ENCODE measurements at places on chromosomes 3 and 15. TPM values are rescaled to one million over a fixed set of nuclear protein-coding genes. Genes with fewer than 3 reads are reported as not detected.

DNA sequence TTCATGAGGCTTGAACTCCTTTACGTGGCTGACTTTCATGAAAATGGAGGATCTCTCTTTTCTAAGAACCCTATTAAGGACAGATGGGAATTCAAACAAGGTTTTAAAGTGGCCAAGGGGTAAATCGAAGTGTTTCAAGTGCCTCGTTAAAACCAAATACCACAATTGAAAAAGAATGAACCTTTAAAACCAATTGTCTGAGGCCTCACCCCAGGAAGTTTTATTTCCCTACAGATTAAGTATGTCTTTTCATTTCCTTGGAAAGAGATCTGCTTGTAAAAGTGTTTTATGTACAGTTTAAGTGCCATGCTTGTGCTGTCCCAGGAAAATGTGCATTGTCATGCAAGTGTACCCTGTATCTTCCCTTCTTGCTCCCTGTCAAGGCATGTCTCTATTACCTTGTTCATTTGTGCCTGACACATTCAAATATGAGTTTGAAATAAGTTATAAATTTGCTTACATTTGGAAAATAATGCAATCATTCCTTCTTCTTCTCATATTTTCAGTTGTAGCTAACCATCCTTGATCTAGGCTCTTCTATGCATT lies 138.7 kb downstream of the ZPLD1 start:
- no peaks in the 10 kb centered on the region for H3K4me1 ChIP-seq
- no peak overlapping the region for H3K27ac ChIP-seq
- no peak overlapping the region for H3K4me3 ChIP-seq
- H3K27me3 ChIP-seq: peaks cover 1% of the 10 kb centered on the region
- no peaks in the 10 kb centered on the region for H3K36me3 ChIP-seq
- no peak for DNase-seq

- no peak overlapping the region for H3K27ac ChIP-seq
- DNase-seq: no peak
- no peaks in the 10 kb centered on the region for H3K36me3 ChIP-seq
- H3K27me3 ChIP-seq: no peaks in the 10 kb centered on the region
Measured at GRCh38 chr15:47516972-47517371, 200.3 kb upstream of the SEMA6D start.

CLSTN2 gene
- total RNA-seq: not detected

ATP13A5 gene
- total RNA-seq: not detected

GRCh38 chr3:139353920-139354556 lies 10.2 kb downstream of the MRPS22 start:
- peaks cover 64% of the 10 kb centered on the region for H3K36me3 ChIP-seq
- H3K4me3 ChIP-seq: no peak overlapping the region
- H3K27me3 ChIP-seq: no peaks in the 10 kb centered on the region
- DNase-seq: no peak
- H3K4me1 ChIP-seq: peaks cover 36% of the 10 kb centered on the region

GOLGA8J gene
- total RNA-seq: not detected

C3orf33 gene
- total RNA-seq: 1.6 TPM

Measured in activated CD4-positive, alpha-beta memory T cell treated with anti-CD3 and anti-CD28 coated beads for 36 hours (primary cell).